ENCODE measurements at places on chromosomes 12 and 14.
A peak's percentile ranks its signal among the peaks of the same experiment; 100 is the strongest.

DNA sequence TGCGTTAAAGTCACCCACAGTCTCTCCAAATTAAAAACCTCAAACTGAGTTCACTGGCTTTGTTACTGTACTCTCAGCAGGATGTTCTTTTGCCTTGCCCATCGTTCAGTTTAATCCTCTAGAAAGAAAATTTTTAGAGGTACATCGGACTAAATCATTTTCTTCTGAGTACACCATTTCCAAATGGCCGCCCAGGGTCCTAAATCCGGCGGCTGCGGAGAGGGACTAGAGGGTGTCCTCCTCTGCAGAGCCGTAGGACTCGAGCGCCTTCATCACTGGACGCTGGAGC, 1.4 kb downstream of the LIN7A start:
- no peak for DNase-seq

GRCh38 chr14:44070046-44070445, 437.0 kb downstream of the FSCB start:
- DNase-seq, result no peak

- DNase-seq, result no peak
Observed at GRCh38 chr12:49865109-49865781, 22.3 kb upstream of the BCDIN3D start.

GRCh38 chr14:87989956-87990299, 3.1 kb downstream of the GALC start:
- no peak for DNase-seq

GRCh38 chr12:84698576-84699333, 213.8 kb downstream of the SLC6A15 start:
- no peak for DNase-seq

- peak; percentile 25 for DNase-seq
Observed at GRCh38 chr12:92065018-92065499, 80.6 kb downstream of the BTG1 start.

DNA sequence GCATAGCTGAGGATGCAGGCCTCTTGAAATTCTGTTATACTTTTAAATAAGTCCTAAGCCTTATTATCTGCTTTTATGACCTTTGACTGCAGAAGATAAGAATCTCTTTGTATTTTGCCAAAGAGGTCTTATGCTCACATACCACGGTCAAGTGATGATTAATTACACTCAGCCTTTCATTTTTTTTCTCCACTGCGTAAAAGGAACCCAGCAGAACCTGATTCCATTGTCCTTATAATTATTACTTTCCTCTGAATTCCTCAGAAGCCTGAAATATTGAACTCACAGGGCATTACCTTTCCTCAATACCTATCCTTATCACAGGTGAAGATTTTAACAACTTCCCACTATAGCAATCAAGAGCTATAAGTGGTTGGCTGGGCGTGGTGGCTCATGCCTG, 498.7 kb upstream of the RPL10L start:
- DNase-seq, result no peak

GRCh38 chr12:112788205-112788604, 3.3 kb upstream of the RPH3A start:
- no peak for DNase-seq

- no peak for DNase-seq
Observed at GRCh38 chr14:71206123-71206522, 298.9 kb downstream of the PCNX1 start.

All from activated CD4-positive, alpha-beta T cell treated with anti-CD3 and anti-CD28 coated beads, Interleukin-2, amount 50 U/mL, for 1 hour (primary cell).